ENCODE measurements at places on chromosomes 2 and 18.

DNA sequence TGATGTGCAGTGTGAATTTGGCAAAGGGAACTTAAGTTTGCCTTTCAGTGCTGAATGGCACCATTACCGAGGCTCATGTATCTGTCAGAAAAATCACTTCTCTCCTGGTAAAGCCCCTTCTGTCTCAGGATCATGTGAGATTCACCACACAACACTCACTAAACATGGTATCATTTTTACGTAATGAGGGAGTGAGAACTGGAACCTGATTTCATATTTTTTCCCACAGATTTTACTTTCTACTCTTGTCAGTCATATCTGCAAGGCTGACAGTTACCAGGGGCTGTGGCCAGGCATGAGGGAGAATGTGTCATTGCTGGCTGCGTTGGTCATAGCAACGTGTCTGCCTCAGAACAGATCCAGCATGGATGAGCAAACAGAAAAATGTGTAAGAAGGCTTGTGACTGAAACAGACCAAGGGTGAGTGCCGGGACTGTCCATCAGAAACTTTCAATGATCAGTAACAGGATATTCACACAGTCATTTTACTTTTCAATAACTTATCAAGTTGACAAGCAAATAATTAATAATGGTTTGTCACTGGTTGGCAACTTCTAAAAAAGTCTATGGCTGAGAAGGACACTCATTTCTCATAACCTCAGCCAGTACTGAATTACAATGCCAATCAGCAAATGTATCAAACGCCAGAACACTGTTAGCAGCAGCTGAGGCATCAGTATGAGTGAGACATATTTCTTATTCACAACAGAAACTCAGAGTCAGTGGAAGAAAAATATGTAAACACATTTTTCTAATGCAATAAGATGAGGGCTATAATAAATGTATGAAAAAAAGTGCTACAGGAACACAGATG, 100.5 kb downstream of the CDC42EP3 start:
- peak; percentile 63 for DNase-seq

- DNase-seq, result no peak
Observed at GRCh38 chr2:60371681-60372080, 181.8 kb downstream of the BCL11A start.

GRCh38 chr2:207288628-207289027, 122.9 kb upstream of the KLF7 start:
- DNase-seq, result no peak

DNA sequence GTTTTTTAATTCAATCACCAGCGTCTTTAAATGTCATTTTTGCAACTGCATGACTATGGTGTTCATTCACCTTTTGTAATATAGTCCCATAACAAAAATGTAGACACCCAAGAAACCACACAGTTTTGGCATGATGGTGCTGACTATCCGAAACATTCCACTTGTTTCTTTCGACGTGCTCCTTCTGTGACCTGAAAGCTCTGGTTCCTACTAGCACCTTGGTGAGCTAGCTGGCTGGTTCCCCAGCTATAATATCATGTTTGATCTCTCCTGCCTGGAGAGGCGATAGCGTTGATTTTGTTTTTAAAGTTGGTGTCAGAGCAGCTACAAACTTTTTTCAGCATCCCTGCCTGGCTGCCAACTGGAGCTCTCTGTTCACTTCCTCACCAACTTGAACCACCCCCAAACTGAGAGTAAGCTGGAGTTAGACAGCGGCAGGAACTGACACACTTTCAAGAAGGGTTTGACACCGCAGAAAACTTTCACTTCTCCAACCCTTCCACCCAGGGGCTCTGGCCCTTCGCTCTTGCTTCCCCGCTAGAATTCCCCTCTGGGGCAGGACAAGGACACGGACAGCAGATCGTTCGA, 1.1 kb downstream of the ATAD2B start:
- peak; percentile 67 for DNase-seq

GRCh38 chr18:61817086-61817485, 75.7 kb downstream of the RNF152 start:
- DNase-seq, result no peak

DNA sequence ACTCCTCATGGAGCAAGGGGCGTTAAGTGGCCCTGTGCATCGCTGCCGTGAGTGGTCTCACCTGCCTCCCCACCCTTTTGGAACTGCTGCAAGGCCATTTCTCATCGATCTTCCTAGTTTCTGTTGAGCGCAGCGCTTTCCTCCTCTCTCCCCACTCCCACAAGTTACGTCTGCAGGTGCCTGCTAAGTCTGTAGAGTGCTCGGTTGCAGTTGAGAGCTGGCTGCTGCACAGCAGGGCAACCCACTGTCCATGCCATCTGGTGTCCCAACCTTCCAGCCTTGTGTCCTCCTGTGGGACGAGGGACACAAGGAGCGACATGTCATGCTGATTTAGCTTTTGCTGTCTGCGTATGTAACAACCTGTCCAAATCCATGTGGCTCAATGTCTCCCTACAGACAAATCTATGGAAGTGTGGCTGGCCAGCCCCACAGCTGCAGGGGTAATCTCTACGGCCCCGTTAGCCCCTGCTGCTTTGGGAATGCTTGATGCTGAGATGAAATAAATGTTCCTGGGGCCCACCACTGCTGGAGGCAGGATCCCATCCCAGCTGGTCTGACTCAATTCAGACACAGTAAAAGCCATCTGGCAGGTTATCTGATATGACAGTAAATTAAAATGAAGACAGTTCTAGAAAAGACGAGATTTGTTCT, 68.1 kb upstream of the TCF7L1 start:
- DNase-seq, result no peak

GRCh38 chr2:207226243-207226642, 60.5 kb upstream of the KLF7 start:
- DNase-seq, result no peak

- DNase-seq, result no peak
Observed at GRCh38 chr2:70772486-70773155, 4.6 kb upstream of the ADD2 start.

- DNase-seq, result no peak
Observed at GRCh38 chr18:78425019-78425412, 554.6 kb upstream of the SALL3 start.

GRCh38 chr2:103327386-103327785, 565.6 kb downstream of the TMEM182 start:
- no peak for DNase-seq

DNA sequence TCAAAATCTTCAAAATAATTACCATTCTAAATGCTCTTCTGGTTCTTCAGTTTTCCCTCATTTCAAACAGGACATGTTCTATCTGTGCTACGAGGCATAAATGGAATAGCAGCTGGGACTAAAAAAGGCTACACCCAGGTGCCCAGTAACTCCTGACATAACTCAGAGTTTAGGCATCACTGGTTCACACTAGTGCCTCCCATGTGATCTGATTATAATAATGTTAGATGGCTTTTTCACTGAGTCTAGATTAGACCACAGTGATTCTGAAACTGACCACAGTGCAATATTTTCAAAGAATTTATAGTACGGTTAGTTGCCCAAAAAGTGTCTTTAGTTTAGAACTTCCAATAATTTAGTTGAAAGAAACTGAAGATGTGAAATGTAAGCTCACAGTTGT, 123.3 kb downstream of the CCBE1 start:
- no peak for DNase-seq

Measured in hepatocyte (in vitro differentiated cells).